RWPE1 (cell line): ENCODE measurements at places on chromosomes 2 and 18.
A peak's percentile ranks its signal among the peaks of the same experiment; 100 is the strongest.

DNA sequence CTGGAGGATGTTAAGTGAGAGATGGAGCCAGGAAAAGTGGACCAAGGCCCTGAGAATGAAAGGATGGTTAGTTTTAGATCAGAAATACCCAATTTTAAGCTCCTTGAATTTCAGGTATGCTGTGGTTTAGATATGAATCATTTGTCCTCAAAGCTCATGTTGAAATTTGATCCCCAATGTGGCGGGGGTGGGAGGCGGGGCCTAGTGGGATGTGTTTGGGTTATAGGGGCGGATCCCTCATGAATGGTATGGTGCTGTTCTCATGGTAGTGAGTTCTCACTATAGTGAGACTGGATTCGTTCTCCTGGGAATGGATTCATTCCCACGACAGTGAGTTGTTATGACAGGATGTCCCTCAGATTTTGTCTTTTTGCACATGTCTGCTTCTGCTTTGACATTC lies 11.4 kb downstream of the MYO5B start:
- peak; percentile 46 for DNase-seq

GRCh38 chr2:132849118-132849517 lies 179.1 kb upstream of the LYPD1 start:
- DNase-seq = no peak

DNA sequence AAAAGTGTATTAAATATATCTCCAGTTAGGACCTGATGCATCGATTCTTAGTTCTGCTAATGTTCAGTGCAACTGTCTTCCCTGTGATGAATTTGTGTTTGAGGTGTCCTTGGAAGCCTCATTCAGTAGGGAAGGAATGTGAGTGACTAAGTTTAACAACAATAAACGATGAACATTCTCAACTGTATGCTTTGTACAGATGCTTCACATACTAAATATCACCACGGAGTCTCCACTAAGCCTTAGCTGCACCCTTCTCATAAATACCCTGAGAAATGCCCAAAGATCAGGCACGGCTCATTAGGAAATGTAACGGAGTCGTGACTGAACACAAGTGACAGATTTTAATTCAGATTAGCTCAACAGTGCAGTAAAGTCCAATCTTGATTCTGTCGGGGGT lies 24.4 kb upstream of the AGFG1 start:
- no peak for DNase-seq

- no peak for DNase-seq
Measured at GRCh38 chr2:63719052-63719451, 122.6 kb upstream of the UGP2 start.

- DNase-seq = peak; percentile 25
Measured at GRCh38 chr2:201532686-201533304, 81.3 kb downstream of the STRADB start.

DNA sequence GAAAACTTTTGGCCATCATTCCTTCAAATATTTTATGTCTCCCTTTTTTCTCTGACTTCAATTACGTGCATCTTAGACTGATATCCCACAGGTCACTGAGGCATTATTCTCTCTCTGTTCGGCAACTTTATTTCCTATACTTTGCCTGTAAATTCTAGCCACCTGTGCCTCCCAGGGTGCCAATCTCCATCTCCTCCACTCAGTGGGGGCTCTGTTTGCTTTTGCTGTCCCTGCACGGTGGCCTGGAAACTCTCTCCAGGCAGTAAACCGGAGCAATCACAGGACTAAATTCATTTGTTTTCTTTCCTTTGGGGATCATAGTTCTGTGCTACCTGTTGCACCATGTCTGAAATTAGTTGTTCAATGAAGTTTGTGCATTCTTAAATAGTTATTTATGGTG lies 9.6 kb upstream of the MTLN start:
- no peak for DNase-seq

DNA sequence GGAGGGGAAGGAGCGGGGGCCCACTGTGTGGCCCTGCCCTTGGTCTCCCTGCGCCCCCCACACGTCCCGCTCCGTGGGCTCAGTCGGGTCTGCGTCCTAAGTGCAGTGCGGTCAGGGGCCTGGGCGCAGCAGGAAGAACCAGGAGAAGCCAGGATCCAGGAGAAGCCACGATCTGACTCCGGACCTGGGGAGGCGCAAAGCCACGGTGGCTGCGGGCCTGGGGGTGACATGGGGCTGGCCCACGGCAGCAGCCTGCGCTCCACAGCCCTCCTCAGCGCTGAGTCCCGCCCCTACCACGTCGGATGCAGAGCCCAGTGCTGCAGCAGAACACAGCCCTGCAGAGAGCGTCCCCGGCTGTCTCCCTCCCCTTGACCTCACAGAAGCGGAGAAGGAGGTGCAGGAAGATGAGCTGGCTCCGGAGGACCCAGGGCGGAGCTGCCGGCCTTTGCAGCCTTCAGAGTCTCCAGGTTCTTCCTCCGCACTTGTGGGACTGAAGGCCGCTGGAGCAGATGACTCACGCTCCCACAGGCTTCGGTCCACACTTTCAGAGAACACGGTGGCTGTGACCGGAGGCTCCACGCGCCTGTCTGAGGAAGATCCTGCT lies 589.2 kb upstream of the SALL3 start:
- DNase-seq = no peak

- no peak for DNase-seq
Measured at GRCh38 chr18:79100944-79101343, 31.8 kb downstream of the ATP9B start.

- DNase-seq = no peak
Measured at GRCh38 chr2:219017201-219017931, 23.9 kb downstream of the CFAP65 start.

- no peak for DNase-seq
Measured at GRCh38 chr2:31363956-31364750, 50.4 kb downstream of the XDH start.

DNA sequence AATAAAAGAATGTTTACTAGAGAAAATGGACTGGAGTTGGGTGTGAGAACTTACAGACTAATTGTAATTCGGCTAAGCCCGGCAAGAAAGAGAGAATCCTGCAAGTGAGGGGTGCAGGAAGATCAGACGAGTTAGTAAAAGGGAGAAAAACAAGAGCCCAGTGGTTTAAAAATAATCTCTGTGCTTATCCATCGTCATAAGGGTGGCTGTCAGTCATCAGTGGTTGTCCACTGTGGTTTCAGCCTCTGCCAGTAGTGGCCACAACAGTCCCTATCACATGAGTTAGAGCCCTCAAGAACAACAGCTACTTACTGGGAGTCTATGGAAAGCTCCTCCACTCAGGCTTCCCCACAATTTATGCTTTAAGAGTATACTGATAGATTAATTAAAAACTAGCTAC lies 239.8 kb downstream of the SETBP1 start:
- DNase-seq = no peak

DNA sequence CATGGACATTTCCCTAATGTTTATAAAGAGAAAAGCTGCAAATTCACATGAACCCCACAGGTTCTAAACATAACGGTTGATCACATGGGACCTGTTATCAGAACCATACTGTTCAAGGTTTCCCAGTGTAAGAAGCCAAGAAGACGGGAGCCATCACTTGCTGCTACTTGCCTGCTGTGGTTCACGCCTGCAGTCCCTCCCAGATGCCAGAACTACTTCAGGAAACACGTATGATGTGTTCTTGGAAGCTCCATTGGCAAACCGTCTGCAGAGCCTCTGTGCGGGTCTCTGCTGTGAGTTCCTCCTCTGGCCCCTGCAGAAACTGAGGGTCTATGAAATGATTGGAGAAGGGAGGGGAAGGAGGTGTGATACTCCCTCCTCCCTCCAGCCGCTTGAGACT lies 75.2 kb downstream of the CABLES1 start:
- DNase-seq = no peak

GRCh38 chr2:236968101-236968879 lies 117.4 kb upstream of the COPS8 start:
- DNase-seq = no peak

DNA sequence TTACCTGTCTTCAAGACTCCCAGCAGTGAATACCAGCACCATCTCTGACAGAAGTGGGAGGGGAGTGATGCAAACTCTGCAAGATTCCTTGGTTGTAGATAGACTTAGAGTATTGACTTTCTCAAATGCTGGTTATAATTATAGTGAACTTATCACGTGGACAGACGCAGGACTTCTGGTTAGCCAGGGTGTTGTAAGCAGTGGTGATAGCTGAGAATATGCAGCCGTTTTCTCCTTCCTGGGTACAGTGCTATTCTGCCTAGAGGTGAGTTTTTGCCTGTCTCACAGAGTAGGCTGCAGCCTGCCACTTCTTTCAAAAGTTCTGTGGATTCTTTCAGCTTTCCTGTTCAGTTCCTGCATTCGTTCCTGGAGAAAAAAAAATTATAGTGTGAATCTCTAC lies 733 bp upstream of the CXCR2 start:
- no peak for DNase-seq

- no peak for DNase-seq
Measured at GRCh38 chr2:12819721-12820120, 103.0 kb downstream of the TRIB2 start.
